GM23338 (cell line): ENCODE measurements at places on chromosomes 5 and 9.

DNA sequence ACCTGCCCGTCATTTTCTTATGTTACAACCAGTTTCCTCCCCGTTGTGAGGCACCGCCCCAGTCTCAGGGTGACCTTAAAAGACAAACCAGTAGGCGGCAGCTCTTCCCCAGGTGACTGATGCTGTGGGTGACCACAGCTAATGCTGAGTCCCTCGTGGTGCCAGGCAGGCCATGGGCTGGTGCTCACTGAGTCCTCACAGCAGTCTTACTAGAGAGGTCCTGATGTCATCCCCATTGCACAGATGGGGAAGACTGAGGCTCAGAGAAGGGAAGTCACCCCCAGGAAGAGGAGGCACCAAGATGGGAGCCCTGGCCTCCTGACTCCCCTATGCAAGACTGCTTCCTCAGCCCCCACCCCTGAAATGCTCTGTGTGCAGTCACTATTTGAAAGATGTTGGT, 978 bp downstream of the CFAP157 start:
- peak; percentile 68 for DNase-seq

GRCh38 chr5:6398570-6399230, 20.4 kb upstream of the MED10 start:
- DNase-seq: no peak

GRCh38 chr5:25301836-25302235, 657.1 kb upstream of the CDH10 start:
- no peak for DNase-seq

GRCh38 chr9:136171009-136171800, 33.7 kb downstream of the LHX3 start:
- peak; percentile 87 for DNase-seq

- no peak for DNase-seq
Observed at GRCh38 chr5:102691434-102691833, 63.7 kb upstream of the PAM start.

DNA sequence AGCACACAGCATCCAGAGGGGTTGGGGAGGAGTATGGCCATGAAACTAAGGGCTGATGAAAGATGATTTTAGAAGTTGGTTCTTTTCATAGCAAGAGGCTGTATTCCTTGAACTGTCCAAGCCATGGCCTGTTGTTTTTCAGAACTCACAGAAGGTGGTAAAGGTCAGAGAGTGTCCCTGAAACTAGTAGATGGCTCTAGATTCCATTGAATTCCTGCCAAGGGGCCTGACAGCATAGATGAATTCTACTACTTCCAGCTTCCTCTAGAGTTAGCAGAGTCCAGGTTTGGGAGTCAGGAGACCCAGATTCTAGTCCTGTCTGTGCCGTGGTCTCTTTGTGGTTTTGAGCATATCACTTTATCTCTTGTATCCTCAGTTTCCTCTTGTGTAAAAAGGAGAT, 101.6 kb downstream of the GRIA1 start:
- DNase-seq: no peak

DNA sequence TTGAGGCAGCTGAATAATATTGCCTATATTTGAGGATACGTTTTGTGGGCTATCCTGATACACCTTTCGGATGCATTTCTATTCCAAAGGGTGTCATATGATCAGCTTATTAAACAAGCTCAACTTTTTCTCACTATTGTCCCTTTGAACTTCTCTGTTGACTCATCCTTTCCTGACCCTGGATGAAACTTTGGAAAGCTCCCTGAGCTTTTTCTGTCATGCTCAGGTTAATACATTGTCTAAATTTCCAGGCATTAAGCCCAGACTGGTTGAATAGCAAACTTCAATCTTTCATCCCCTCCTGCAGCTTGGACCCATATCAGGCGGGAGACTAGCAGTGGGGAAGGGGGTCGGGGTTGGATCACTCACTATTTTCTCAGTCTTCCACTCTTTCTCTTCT, 104.9 kb upstream of the PTPN3 start:
- DNase-seq: no peak

GRCh38 chr5:146425023-146425422, 22.1 kb upstream of the TCERG1 start:
- DNase-seq: peak; percentile 62

- DNase-seq: peak; percentile 76
Observed at GRCh38 chr9:21994556-21995005, at the start of gene CDKN2B-AS1. TSS of gene CDKN2B-AS1 (plus strand) at chr9:21994791.

- DNase-seq: peak; percentile 52
Observed at GRCh38 chr9:108636013-108636412, 219.8 kb downstream of the ACTL7B start.

DNA sequence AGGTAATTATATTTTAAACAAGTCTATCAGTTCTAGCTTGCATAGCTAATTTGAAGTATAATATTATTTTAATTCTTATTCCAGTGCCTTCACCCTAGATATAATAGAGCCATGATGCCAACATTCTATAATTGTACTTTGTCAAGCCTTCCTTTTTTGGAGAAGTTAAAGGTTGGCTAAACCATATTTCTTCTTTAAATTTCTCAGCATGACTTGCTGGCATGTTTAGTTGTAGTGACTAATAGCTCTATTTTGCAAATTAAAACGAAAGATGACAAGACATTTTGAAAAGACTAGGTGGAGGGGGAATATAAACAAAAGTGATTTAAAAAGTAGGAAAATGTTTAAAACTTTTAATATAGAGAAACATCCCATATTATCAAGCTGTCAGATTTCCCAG, 400.7 kb downstream of the PSAT1 start:
- DNase-seq: no peak

GRCh38 chr5:96931605-96932004, 4.3 kb upstream of the LNPEP start:
- no peak for DNase-seq

DNA sequence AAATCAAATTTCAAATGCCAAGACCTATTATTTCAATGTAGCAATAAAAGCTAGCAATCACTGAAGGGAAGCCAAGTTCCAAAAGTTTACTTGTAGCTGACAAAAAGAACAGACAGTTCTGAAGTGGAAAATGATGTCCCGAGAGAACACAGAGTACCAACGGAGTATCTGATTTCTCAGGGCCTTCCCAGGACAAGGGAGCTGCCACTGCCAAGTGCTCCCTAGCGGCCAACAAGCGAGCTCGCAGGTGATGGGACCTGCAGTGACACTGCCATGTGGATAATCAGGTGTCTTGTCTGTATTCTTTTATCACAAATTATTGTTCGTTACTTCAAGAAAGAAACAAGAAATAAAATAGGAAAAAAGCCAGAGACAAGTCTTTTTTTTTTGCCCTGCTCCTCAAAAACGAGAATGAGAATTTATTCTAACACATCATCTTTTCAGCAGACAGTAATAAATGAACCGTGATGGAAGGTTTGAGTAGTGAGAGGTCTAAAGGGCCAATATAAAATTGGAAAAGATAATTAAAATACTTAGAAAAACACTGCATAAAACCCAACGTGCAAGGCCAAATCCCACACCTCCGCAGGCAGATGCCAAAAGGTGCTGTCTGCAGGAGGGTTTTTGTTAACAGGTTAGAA, 159.4 kb downstream of the MYO10 start:
- DNase-seq: peak; percentile 79

DNA sequence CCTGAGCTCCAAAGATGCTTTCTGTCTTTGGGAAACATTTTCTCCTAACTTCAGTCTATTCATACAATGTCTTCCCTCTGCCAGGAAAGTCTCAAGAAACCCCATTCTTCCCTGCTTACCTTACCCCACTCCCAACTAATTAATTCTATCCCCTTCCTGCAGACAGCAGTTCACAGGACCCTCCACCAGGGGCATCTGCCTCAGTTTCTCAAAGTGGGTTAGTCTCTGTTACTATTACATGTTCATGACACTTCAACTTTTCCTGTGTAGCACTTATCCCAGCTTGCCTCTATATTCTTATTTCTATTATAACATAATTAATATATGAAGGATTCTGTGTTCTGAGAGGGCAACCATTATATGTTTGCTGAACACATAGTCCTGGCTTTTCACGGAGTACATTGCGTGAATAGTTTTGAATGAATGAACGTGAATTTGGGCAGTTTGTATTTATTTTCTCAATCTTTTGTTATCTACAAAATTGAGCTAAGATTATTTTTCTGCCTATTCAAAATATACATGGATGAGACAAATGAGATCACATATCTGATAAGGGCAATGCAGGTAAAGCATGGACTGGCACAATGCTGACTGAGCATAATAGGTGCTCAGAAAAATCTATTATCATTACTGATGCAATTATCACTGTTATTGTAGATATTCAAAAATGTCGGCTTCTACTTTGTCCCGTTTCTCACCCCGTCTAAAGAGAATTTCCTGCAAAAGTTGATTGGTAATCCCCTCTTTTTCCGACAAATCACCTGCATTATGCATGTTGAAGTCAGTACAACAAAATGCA, 341.1 kb downstream of the BRINP1 start:
- peak; percentile 17 for DNase-seq

DNA sequence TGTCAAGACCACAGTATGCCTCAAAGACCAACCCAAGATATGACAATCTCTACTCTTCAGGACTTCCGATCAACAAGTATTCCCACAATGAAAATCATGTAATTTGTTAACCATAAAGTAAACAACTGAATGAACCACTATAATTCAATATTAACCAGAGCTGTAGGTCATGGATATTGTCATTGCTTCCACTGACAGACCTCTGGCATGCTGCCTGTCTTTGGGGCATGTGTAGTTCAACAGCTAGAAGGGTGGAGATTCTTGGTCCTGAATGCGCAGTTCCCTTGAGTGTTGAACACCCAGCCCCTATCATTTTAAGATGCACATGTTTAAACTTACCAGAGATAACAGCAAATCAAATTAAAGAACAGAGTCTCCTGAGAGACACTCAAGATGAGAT, 283.0 kb downstream of the CEMIP2 start:
- no peak for DNase-seq

DNA sequence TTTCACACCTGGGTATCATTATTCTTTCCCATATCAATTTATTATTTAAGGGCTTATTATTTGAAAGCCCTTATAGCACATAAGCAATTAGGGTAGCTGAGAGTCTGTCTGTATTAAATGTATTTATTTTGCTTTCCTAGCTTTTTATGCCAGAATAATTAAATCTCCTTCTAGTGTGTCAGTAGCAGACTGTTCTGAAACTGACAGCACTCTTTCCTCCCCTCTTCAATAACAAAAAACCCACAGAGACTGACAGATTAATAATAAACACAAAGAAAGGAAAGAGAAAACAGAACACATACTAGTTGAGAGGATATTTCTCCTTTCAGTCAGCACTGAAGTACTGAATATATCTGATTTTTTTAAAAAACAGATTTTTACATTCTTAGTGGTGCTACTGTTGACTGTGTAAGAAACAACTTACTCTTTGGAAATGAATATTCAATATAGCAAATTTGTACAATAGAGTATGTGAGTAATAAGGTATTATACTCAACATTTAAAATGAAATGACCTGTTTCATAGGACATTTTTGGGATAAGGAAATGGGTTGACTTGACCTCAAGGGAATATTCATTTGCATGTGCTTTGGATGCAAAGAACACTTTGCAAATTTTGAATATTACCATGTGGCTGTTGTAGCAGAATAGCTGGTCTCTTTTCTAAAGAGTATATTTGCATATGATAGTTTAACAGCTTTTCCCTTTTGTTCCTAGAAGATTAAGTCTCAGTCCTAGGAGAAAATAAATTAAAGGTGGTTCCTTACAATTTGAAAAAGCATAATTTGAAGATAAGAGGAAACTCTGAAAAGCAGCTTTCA, 208.3 kb downstream of the SPATA31D1 start:
- no peak for DNase-seq

DNA sequence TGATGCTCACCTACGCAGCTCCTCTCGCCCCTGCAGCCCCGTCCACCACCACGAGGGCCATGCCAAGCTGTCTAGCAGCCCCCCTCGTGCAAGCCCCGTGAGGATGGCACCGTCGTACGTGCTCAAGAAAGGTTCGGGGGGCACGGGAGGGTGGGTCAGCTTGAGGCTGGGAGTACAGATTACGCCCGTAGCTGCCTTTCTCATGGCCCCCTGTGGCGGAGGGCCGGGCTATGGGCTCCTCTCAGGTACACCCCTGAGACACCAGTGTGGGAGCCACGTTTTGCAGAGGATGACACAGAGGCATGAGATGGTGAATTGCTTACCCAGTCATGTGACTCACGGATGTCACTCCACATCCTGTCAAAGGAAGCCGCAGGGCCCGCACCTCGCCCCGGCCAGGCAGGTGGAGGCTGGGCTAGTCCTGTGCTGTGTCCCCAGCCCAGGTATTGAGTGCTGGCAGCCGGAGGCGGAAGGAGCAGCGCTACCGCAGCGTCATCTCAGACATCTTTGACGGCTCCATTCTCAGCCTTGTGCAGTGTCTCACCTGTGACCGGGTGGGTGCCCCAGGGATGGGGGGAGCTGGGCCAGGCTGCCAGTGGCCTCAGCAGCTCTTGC, 33.7 kb downstream of the USP20 start:
- DNase-seq: no peak

DNA sequence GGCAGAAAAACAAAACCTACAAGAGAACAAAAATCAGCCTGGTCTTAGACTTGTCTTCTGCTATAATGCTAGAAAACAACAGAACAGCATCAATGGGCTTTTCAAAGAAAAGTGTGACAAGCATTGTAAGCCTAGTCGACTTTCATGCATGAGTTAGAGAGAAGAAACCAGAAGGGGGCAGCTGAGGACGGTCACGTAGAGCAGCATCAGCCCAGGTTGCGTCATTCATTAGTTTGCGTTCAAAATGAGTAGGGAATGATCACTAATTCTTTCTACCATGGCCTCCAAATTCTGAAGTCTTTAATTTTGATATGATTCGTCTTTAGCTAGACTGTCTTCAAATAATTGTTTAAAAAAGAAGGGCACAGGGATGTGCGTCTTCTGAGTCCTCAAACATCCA, 4.7 kb upstream of the ISCA1 start:
- peak; percentile 92 for DNase-seq

- peak; percentile 24 for DNase-seq
Observed at GRCh38 chr9:92608909-92609445, 61.0 kb downstream of the IPPK start.

- peak; percentile 71 for DNase-seq
Observed at GRCh38 chr5:150000990-150001659, 586 bp downstream of the HMGXB3 start.

DNA sequence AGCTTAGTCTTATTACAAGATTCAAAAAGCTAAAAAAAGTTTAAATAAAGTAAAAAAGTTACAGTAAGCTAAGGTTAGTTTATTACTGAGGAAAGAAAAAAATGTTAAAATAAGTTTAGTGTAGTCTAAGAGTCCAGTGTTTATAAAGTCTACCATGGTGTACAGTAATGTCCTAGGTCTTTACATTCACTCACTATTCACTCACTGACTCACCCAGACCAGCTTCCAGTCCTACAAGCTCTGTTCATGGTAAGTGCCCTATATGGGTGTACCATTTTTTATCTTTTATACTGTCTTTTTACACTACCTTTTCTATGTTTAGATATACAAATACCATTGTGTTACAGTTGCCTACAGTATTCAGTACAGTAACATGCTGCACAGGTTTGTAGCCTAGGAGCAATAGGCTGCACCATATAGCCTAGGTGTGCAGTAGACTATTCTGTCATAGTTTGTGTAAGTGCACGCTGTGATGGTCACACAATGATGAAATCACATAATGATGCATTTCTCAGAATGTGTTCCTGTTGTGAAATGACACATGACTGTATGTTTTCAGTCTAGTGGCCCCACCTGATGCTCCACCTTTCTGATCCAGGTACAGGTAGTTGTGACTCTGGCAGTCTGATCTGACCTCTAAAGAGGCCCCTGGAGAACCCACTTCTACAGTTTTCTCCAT, 45.7 kb downstream of the SNX18 start:
- DNase-seq: no peak
